ELR (cell line): ENCODE measurements at places on chromosomes 1 and 21.

DNA sequence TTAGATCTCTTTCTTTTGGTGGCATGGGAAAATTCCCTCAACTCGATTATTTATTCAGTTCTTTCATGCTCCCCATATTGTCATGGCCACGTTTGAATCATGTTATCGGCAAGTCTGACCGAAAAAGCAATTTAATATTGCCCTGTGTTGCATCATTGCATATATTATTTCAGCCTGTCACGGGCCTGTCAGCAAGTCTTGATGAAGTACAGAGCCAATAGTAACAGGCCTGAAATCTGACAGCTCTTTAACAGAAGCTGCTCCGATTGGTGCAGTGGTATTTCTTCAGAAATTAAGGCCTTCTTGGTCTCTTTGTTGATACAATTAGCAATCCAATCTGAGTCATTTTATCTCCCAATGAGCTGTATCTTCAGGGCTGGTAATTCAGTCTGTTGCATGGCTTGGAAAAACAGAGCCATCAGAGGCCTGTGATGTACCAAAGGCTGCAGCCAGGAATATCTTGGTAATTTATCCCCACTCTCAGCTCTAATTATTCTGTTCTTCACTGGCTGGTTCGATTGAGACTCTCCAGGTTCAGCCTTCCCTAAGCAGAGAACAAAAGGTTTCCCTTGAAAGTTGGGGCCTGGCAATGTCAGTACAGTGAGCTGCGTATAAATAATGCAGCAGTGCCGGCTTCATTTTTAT is 149.5 kb downstream of the FGGY start:
- DNase-seq = peak; percentile 65

- DNase-seq = no peak
These were observed 7.3 kb downstream of the NID1 start for GRCh38 chr1:236057546-236057945.

GRCh38 chr1:64980745-64981600 is 14.6 kb upstream of the JAK1 start:
- peak; percentile 61 for DNase-seq

GRCh38 chr1:187504779-187505178 is 676.0 kb downstream of the PLA2G4A start:
- no peak for DNase-seq

DNA sequence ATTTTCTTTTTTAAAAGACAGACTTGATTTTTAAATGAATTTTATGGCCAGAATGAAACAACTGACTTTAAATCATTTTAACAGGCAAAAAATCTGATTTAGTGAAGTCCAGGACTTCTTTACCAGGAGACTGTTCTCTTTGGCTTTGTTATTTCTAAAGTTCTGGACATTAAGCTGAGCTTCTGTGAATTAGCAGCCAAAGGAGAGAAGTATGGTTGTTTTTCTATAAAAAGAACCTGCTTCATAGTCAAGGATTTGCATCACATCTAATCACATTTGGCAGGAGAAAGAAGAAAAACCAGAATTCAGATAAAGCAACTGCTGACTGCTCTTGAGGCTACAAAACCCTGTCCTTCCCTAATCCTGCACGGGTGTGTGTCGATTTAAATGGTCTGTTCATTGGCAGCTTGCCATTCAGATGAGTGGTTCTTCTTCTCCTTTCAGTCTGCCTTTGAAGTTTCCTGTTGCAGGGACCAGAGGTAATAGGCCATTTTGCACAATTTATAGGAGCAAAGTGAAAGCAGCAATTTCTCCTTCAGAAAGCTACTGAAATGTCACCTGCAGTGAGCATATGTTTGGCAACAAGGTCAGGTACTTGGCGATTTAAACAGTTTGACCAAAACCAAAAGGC is 215.4 kb downstream of the OLFM3 start:
- peak; percentile 51 for DNase-seq

DNA sequence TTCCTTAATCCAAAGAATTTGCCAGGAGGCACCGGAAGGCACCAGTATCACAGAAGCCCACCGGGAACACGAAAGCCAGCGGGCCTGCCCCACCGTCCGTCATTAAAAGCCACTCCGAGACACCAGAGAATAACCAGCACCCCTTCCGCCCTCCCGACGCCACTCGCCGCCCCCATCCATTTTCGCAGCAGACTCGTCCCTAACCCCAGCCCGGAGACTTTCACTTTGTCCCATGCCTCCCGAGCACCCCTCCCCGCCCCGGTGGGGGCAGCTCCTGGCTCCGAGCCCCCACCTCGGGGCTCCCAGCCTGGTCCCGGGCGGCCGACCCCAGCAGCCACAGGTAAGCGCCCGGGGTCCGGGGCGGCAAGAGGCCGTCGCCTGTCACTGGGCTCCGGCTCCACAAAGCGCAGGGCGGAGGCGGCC is 105.4 kb downstream of the SLC45A1 start:
- peak; percentile 40 for DNase-seq

- DNase-seq = peak; percentile 92
These were observed 21.1 kb downstream of the ERRFI1 start for GRCh38 chr1:8004803-8005573.

DNA sequence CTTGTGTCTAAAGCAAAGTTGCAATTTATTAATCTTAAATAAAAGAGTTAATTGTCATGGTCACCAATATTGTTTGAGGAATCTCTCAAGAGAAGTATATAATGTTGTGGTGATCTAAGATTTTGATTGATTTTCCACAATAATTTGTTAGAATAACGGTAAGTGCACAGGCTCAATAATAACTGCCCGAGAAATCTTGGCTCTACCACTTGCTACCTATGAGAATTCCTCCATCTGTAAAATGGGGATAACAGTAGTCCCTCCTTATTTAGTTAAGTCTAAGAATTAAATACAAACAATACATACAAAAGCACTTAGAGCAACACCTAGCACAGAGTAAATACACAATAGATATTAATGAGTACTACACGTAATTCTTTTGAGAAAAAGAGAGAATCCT is 18.8 kb downstream of the SCAF4 start:
- no peak for DNase-seq

DNA sequence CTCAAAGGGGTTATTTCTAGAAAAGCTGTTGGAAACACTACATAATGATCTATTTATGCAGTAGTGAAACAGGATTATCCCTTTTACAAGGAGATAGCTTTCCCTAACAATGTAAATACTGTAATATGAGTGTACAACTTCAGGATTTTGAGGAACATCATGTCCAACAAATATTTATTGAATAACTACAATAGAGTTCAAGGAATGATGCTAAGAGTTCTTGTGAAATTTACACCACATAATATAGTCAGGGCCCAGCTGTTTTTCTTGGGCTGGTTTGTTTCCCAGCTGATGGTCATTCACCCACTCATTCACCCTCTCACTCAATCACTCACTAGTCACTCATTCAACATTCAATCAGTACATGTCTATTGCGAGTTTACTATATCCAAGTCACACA is 12.3 kb upstream of the LYPLAL1 start:
- no peak for DNase-seq

GRCh38 chr1:179447489-179447888 is 81.7 kb downstream of the AXDND1 start:
- peak; percentile 37 for DNase-seq

GRCh38 chr21:40011371-40011770 is 144.1 kb downstream of the PCP4 start:
- no peak for DNase-seq
